Sigmoid colon (tissue), 7 donors: ENCODE measurements at places on chromosomes 6 and 20. TPM values are rescaled to one million over a fixed set of nuclear protein-coding genes. Genes with fewer than 3 reads are reported as not detected.
A peak's percentile ranks its signal among the peaks of the same experiment; 100 is the strongest.

The PLCB4 gene
- total RNA-seq = 14.3 TPM

The CASS4 gene
- total RNA-seq = 1.2 TPM

The CST5 gene
- total RNA-seq = not detected

The DOK5 gene
- total RNA-seq = 1.6 TPM

The PRL gene
- not detected for total RNA-seq

GRCh38 chr6:14863902-14864850 is 381.7 kb upstream of the JARID2 start:
- no peak overlapping the region for H3K27ac ChIP-seq
- H3K27me3 ChIP-seq = no peaks in the 10 kb centered on the region
- H3K4me1 ChIP-seq = no peaks in the 10 kb centered on the region
- H3K36me3 ChIP-seq = no peaks in the 10 kb centered on the region
- no peak overlapping the region for H3K4me3 ChIP-seq
- DNase-seq = no peak

- no peaks in the 10 kb centered on the region for H3K36me3 ChIP-seq
- no peak for DNase-seq
- H3K4me3 ChIP-seq = no peak overlapping the region
- H3K4me1 ChIP-seq = peaks cover 52% of the 10 kb centered on the region
Observed at GRCh38 chr20:49982072-49982345, 771 bp upstream of the SNAI1 start.

- no peak overlapping the region for H3K27ac ChIP-seq
- H3K36me3 ChIP-seq = no peaks in the 10 kb centered on the region
- no peak overlapping the region for H3K4me3 ChIP-seq
- H3K4me1 ChIP-seq = peaks cover 14% of the 10 kb centered on the region
- H3K27me3 ChIP-seq = peaks cover 35% of the 10 kb centered on the region
Observed at GRCh38 chr20:3080939-3081388, 3.6 kb downstream of the AVP start.

- H3K27me3 ChIP-seq = no peaks in the 10 kb centered on the region
- no peak overlapping the region for H3K4me3 ChIP-seq
Observed at GRCh38 chr6:112752305-112752704, 405.2 kb downstream of the RFPL4B start.

DNA sequence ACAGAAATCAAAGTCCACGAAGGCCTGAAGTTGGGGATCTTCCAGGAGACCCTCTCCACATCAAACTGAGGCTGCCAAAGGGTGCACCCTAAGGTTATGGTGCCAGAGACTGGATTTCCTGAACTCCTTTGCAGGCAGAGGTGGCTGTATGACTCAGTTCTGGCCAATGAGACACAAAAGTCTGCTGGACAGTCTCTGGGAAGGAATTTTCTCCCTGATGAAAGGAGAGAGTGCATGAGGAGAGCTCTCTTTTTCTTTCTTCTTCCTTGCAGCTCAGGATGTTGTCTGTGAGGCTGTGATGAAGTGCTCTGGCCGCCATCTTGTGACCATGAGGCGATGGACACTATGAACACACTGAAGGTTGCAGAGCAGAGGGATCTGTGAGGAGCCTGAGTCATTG is 85.2 kb downstream of the MDGA1 start:
- peak; percentile 22 for DNase-seq
- no peaks in the 10 kb centered on the region for H3K27me3 ChIP-seq
- H3K4me3 ChIP-seq = no peak overlapping the region

GRCh38 chr6:33108307-33108706 is 32.5 kb downstream of the HLA-DPB1 start:
- H3K4me1 ChIP-seq = no peaks in the 10 kb centered on the region
- no peaks in the 10 kb centered on the region for H3K36me3 ChIP-seq
- H3K27me3 ChIP-seq = no peaks in the 10 kb centered on the region
- no peak overlapping the region for H3K27ac ChIP-seq

DNA sequence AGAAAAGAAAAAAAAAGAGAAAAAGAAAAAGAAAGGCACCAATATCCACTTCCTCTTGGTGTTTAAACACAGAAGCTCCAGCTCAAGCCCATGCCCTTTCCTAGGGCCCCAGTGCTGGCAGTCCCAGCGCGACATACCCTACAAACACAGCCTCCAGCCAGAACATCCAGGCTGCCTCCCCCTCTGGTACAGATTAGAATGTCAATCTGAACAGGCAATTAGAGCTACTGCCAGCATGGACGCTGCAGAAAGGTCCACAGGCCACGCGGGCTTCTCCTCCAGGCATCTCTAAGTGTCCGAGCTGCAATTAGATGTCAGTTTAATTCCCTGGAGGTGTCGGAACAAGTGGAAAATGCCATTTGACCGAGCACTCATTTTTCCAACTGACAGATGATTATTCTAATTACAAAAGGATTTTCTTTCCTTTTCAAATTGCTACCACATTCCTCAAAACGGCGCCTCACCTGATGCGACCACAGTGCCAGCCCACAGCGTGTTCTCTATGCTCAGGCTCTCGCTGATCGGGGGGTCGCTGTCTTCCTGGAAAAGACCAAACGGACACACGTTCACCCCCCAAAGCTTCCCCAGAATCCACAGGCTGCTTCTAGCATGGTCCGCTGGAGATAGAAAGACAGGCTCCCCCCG is 79.5 kb downstream of the ATP9A start:
- no peak overlapping the region for H3K27ac ChIP-seq
- no peaks in the 10 kb centered on the region for H3K27me3 ChIP-seq
- DNase-seq = no peak
- H3K36me3 ChIP-seq = no peaks in the 10 kb centered on the region
- H3K4me1 ChIP-seq = no peaks in the 10 kb centered on the region

DNA sequence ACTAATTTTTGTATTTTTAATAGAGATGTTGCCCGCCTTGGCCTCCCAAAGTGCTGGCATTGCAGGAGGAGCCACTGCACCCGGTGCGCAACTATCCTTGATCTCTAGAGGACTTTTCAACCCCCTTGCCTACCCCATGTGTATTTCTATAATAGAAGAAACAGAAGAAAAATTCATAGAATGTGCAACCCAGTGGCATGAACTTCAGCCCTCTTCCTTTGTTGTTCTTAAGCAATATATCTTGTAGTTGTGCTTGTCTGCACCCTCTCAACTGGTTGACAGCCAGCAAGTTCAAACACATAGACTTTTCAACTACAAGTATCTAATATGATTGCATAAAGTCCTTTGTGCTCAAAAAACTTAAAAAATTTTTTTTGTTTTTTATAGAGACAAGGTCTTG is 72.3 kb upstream of the NCOA3 start:
- no peaks in the 10 kb centered on the region for H3K4me1 ChIP-seq
- no peaks in the 10 kb centered on the region for H3K27me3 ChIP-seq
- H3K4me3 ChIP-seq = no peak overlapping the region
- no peak for DNase-seq
- H3K36me3 ChIP-seq = no peaks in the 10 kb centered on the region

- no peaks in the 10 kb centered on the region for H3K36me3 ChIP-seq
- H3K27ac ChIP-seq = no peak overlapping the region
- no peak overlapping the region for H3K4me3 ChIP-seq
- no peaks in the 10 kb centered on the region for H3K4me1 ChIP-seq
Observed at GRCh38 chr20:53073636-53074415, 101.7 kb downstream of the TSHZ2 start.

DNA sequence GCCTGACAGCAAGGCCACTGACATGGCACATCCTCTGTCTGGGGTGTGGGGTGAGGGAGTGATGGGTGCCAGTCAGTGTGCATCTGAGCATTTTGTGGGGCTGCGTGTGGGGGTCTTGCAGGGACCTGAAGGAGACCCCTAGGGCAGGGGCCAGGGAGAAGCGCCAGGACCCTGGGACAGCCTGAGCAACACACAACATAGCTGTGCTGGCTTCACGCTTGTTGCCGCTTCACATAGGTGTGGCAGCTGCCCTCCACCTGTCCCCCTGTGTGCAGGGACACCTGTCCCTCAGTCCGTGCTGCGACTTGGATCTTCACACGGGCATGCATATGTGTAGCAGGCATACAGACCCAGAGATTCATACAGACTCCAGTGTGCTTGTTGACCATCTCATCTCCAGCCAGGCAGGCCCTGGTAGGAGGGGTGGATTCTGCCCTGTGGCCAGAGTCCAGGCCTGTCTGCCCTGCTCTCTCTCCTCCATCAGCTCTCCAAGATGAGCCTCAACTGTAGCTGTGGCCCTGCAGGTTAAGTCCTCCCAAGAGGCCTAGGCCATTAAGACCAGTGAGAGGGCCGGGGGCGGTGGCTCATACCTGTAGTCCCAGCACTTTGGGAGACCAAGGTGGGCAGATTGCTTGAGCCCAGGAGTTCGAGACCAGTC is 3.2 kb upstream of the NPBWR2 start:
- DNase-seq = peak; percentile 58
- no peak overlapping the region for H3K27ac ChIP-seq
- H3K4me3 ChIP-seq = no peak overlapping the region
- no peaks in the 10 kb centered on the region for H3K27me3 ChIP-seq

GRCh38 chr6:116102873-116103272 is 2.2 kb downstream of the NT5DC1 start:
- H3K27ac ChIP-seq = no peak overlapping the region
- no peaks in the 10 kb centered on the region for H3K36me3 ChIP-seq
- DNase-seq = no peak

- no peak overlapping the region for H3K27ac ChIP-seq
- H3K4me1 ChIP-seq = peaks cover 6% of the 10 kb centered on the region
- no peak overlapping the region for H3K4me3 ChIP-seq
- no peak for DNase-seq
Observed at GRCh38 chr6:145729887-145730286, 5.4 kb downstream of the EPM2A start.

- H3K27ac ChIP-seq = no peak overlapping the region
- no peak overlapping the region for H3K4me3 ChIP-seq
- no peaks in the 10 kb centered on the region for H3K4me1 ChIP-seq
- no peak for DNase-seq
- H3K27me3 ChIP-seq = no peaks in the 10 kb centered on the region
Observed at GRCh38 chr6:5167501-5167900, 82.4 kb downstream of the PPP1R3G start.

DNA sequence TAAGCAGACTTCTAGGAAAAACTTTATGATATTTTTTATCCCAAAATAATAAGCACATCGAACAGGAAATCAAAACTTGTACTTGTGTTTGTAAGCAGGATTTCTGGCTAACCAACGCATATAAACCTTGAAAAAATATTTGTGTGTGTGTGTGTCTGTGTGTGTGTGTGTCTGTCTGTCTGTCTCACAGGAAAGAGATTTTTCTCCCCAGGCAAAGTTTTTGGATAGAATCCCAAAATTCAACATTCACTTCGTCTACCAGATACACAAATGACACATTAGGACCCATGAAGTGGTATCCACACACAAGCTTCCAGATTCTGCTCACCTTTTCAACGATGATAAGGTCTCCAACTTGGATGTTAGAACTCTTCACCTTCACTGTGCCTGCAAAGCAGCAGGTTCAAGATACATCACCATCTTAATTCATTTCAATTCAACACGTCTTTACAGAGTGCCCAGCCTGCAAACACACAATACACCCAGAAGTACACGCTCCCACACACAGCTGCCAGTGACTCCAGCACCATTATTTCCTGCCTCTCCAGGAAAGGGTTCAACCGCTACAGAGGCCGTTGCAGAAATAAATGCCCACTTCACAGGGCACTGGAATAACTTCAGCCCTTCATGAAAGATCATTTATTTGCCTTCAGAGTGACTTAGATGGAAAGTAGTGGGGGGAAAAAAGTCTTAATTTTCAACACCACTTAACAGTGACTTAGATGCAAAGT is 70.9 kb downstream of the ATP9A start:
- H3K36me3 ChIP-seq = no peaks in the 10 kb centered on the region
- H3K27me3 ChIP-seq = no peaks in the 10 kb centered on the region
- peaks cover 9% of the 10 kb centered on the region for H3K4me1 ChIP-seq
- DNase-seq = no peak
- no peak overlapping the region for H3K4me3 ChIP-seq
- H3K27ac ChIP-seq = no peak overlapping the region

DNA sequence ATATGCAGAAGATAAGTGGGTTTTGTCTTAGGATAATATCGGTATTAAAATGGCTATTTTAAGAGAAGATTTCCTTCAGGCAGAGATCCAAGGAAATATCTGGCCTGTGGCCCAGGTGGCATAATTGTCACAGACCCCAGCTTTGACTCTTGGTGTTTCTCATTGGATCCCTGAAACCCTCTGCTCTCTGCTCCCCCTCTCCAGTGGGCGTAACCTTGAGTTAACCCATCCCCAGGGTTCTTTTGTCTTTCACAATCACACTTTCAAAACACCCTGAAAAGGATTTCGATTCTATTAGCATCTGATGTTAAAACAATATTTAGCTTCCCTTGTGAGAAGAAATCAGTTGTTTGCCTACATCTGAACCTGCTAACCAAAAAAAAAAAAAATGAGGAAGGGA is 7.2 kb downstream of the SSTR4 start:
- H3K27me3 ChIP-seq = peaks cover 52% of the 10 kb centered on the region
- no peak for DNase-seq
- peaks cover 3% of the 10 kb centered on the region for H3K4me1 ChIP-seq
- H3K4me3 ChIP-seq = no peak overlapping the region

DNA sequence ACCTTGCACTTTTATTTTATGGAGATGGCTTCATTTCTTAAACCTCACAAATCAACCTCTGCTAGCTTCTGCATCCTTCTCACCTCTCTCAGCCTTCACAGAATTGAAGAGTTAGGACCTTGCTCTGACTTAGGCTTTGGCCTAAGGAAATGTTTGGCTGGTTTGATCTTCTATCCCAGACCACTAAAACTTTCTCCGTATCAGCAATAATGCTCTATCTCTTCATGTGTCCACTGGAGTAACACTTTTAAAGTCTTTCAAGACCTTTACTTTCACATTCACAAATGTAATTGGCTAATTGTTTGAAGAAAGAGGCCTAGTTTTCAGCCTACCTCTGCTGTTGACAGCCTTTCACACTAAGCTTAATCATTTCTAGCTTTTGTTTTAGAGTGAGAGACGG is 212.9 kb downstream of the TTLL2 start:
- no peak overlapping the region for H3K4me3 ChIP-seq
- H3K36me3 ChIP-seq = no peaks in the 10 kb centered on the region
- no peaks in the 10 kb centered on the region for H3K4me1 ChIP-seq
